GM04504 (cell line): ENCODE measurements at places on chromosomes 4 and X.
A peak's percentile ranks its signal among the peaks of the same experiment; 100 is the strongest.

- DNase-seq: no peak
These were observed 1.2 kb downstream of the AKAP17A start for GRCh38 chrX:1592470-1593142.

DNA sequence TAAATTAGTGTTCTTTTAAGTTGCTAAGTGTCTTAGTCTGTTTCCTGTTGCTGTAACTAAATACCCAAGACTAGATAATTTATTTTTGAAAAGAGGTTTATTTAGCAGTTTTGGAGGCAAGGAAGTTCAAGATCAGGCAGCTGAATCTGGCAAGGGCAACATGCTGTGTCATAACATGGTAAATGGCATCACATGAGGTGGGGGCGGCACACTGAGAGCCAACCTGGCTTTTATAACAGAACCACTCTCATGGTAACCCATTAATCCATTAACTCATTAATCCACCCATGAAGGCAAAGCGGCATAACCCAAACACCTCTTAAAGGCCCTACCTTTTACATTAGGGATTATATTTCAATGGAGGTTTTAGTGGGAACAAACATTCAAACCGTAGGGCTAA lies 182.2 kb upstream of the GATB start:
- DNase-seq: no peak

GRCh38 chr4:67288964-67289363 lies 256.3 kb downstream of the CENPC start:
- DNase-seq: no peak

DNA sequence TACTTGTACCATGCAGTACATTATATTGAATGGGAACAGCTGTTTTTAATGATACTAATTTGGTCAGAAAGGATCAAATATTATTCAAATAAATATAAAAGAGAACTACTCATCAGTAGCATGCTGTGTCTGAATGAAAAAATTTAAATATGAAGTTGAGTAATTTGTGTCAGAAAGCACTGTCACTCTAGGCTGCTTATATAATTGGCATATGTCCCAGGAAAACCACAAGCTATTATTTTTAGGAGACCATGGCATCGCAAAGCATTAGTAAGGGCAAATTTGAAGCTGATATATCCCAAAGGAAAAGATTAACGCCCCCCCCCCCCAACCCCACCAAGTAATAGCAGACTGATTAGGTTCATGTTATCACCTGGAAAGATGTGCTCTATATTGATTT lies 388.5 kb upstream of the SPANXN4 start:
- DNase-seq: no peak

DNA sequence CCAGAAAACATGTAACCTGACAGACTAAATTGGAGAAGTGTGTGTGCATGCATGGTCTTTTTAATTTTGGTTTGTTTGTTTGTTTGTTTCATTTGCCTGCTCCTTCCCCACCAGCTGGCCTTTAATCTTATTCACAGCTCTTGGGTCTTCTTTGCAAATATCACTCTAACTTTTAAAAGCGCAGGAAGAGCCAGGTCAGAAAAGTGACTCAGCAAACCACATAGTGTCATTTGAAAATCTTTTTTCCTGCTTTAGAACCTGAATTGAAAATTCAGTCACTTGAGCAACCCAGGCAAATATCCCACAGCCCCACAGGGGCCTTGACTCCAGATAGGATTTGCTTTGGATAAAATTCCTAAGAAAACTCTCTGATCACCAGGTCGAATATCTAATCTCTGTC lies 4.6 kb downstream of the TMEM255A start:
- no peak for DNase-seq

DNA sequence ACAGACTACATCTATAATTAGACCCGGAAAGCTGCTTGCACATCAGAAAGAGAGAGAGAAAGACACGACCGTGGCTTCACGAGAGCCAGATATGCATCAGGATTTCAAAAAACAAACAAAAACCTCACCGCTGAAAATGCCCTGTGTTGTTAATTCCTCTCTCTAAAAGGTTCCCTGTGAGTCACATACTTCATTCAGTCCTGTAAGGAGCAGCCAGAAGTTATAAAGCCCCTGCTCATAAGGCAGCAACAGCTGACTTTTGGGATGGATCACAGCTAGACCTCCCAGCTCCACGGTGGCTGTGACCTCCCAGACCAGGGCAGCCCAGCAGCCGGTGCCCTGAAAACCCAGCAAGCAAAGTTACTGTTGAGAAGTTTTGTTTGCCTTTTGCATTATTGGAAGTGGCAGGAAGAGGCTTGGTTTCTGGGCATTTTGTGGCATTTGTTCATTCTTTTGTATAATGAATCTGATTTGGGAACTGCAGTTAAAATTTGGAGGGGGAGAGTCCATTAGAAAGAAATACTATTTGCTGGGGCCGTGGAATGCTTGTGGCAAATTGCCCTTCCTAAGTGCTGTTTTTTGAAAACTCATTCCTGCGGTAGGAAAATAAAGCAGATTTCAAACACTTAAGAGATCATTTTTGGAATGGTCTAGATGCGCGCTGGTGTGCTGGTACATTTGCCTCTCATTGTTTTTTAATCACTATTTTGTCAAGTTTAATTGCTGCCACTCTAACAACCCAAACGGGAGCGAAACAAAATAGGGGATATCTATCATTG lies 520.4 kb downstream of the BCOR start:
- DNase-seq: no peak

DNA sequence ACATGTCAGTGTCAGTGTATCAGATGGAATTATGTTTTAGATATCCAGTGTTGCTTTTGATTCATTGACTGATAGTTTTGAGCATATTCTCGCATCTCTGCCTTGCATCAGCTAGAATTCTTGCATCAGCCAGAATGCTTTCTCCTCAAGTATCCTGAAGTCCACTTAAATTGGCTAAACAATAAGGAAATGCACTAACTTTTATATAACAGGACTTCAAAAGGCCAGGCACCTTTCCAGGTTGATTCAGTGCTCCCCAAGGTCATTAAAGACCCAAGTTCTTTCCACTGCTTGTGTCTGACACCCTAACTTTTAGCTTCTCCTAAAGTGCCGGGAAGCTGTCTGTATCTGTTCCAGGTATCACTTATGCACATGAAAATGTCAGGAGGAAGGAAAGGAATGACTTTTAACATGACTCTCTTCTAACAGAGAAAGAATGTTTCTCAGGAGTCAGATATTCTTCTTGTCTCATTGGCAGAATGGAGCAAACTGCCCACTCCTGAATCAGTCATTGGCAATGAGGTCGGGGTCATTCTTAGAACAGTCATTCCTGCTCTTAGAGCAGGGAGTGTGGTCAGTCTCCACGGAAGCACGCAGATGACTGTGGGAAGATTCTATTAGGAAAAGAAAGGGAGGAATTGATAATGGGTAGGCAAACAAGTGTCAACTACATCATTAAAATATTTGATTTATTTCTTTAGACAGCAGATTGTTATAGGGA lies 92.9 kb upstream of the TLL1 start:
- no peak for DNase-seq

DNA sequence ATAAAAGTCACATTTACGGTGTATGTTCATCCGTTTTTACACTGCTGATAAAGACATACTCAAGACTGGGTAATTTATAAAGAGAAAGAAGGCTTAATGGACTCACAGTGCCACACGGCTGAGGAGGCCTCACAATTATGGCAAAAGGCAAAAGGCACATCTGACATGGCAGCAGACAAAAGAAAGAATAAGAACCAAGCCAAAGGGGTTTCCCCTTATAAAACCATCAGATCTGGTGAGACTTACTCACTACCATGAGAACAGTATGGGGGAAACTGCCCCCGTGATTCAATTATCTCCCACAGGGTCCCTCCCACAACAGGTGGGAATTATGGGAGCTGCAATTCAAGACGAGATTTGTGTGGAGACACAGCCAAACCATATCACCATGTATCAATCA lies 7.3 kb upstream of the GUCY1B1 start:
- no peak for DNase-seq

DNA sequence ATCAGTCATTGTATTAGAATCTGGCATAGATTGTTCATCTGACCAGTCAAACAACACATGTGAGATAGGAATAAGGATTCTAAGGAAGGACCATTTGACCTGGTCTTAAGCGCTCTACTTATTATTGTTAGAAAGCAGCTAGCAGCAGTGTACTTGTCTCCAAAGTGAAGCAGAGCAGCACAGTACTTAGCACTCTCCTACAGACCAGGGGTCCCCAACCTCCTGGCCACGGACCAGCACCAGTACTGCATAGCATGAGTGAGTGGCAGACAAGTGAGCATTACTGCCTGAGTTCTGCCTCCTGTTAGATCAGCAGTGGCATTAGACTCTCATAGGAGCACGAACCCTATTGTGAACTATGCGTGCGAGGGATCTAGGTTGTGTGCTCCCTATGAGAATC lies 135.9 kb upstream of the SPRY1 start:
- DNase-seq: no peak

- DNase-seq: no peak
These were observed 38.8 kb upstream of the ARMCX5 start for GRCh38 chrX:102560423-102561068.

DNA sequence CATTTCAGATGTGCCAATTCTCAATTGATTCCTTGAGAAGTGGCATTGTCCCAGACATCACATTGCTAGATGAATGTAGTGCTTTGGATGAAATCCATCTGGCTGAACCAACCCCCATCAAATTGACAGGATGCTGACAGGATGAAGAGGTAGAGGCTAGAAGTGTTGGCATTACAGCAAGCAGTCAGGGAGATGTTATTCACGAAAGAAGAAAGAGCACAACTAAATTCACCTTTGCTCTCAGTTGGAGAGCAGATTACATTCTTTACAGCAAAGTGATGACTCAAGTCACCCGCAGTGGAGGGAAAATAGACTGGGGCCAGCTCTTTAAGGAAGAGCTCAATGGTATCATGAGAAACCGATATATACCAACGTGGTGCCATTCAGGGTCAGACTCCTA lies 259.6 kb downstream of the C4orf33 start:
- DNase-seq: no peak

GRCh38 chrX:124963717-124964116 lies 356.0 kb upstream of the TEX13C start:
- DNase-seq: no peak

DNA sequence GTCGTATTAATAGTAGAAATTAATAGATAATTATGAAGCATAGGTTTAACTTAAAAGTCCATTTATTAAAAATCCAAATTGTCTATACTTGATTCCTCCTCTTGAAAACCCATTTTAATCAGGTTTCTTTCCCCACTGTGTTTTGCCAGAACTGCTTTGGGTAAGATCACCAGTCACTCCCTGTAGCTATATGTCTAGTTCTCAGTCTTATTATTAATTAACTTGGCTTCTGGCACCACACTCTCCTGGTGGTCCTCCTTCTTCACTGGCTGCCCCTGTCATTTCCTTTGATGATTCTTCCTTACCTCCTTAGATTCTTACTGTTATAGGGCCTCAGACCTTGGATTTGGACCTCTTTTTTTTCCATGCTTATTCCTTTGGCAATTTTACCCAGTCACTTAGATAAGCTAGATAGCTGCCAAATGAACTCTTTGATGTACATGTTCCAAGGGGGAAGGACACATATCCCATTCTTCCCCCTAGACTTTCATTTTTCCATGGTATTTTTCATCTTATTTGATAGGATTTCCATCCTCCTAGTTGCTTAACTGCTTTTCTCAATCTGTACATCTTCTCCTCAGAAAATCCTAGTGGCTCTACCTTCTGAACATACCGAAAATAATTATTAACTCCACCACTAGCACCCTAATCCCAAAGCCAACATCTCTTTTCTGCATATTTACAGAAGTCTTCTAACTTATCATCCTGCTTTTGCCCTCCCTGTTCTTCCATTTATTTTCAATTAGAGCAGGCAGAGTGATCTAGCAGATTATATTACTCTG lies 24.5 kb downstream of the GIMD1 start:
- no peak for DNase-seq

- no peak for DNase-seq
These were observed 27.3 kb downstream of the ASMTL start for GRCh38 chrX:1425381-1425780.

GRCh38 chrX:152861116-152861515 lies 30.3 kb downstream of the NSDHL start:
- no peak for DNase-seq

GRCh38 chr4:147103403-147103946 lies 157.8 kb upstream of the TTC29 start:
- peak; percentile 92 for DNase-seq

DNA sequence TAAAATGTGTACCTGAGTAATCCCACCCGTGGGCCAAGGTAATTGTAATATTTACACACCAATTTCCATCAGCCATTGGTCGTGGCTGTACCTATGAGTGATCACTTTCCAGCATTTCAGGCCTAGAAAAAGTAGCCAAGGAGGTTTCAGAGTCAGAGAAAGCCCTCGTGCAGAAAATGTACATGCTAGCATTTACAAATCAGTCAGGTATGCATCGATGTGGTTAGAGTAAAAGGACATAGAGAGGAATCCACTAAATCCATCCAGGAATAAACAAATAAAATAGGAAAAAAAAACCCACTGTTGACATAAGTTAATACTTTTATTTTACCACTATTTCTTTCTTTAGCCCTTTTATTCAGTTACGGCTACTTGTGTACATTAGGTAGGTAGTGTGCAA lies 256.8 kb downstream of the TRIML1 start:
- DNase-seq: no peak

GRCh38 chr4:123976285-123976684 lies 579.7 kb downstream of the SPRY1 start:
- DNase-seq: no peak

DNA sequence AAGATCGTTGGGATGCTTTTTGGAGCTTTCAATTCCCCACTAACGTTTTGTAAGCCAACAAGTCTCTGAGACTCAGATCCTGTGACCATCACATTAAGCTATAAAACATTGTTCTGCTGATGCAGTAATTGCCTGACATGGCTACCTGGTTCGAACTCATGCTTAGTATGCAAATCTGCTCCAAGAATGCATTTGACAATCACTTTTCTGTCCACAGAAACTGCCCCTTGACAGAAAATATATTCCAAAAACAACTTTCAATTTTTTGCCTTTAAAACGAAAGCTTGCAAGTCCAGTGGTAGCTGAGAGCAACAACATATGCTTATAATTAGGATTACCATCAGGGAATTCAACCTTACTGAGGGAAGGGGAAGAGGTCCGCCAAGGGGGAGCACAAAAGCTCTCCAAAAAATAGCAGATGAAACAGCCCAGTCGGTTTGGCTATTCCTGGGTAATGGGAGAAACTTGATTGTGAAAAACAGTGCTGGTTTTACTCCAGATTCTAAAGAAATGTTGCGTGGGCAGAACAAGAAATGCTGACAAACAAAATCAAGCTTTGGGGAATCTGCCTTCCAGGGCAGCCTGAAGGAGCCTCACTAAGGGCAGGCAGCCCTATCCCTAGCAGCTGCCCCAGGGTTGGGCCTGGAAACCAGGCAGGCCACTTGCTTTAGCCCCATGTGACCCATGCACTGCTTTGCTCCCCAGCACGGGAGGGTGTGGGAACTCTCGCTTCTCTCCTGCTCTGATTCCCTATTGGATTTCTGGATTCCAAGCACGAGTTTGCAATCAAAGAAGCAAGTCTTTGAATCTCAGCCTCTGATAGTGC lies 160.7 kb upstream of the LDB2 start:
- peak; percentile 31 for DNase-seq
